ENCODE measurements at places on chromosomes 3 and 15. TPM values are rescaled to one million over a fixed set of nuclear protein-coding genes. Genes with fewer than 3 reads are reported as not detected.
A peak's percentile ranks its signal among the peaks of the same experiment; 100 is the strongest.

The GJD2 gene
- polyA plus RNA-seq: not detected

The AGTR1 gene
- polyA plus RNA-seq: 27.0 TPM

The FAM227B gene
- 11.9 TPM for polyA plus RNA-seq

The FEZF2 gene
- not detected for polyA plus RNA-seq

The COL8A1 gene
- polyA plus RNA-seq: 2.3 TPM

The USP19 gene
- polyA plus RNA-seq: 53.5 TPM

DNA sequence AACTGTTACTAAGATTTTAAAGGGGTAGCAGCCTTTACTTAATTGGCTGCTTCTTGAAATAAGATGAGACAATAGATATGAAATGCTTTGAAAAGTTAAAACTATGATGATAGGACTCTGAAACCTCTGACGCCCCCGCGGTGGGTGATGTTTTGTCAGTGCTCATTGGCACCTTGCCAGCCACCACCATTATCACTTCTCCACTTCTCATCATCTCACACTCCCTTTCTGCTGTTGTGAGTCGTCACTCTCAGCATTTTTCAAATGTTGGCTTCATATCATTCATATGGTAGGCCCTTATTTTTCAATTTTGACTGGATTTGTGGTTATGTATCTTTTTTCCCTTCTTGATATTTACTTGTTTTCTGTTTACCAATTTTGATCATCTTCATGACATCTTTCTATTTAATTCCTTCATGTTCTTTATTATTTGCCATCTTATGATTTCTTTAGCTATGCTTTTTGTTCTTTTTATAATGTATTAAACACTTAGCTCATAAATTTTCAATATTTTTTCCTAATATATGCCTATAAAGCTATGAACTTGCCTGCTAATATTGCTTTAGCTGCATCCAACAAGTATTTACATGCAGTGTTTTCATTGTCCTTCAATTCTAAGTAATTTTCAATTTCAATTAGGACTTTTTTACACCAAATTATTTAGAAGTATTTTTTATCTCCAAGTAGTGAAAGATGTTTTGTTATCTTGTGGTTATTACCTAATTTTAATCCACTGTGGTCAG, 30.3 kb upstream of the SKOR1 start:
- no peak for DNase-seq

GRCh38 chr15:75672646-75673425, 25.1 kb downstream of the SNX33 start:
- peak; percentile 53 for DNase-seq

DNA sequence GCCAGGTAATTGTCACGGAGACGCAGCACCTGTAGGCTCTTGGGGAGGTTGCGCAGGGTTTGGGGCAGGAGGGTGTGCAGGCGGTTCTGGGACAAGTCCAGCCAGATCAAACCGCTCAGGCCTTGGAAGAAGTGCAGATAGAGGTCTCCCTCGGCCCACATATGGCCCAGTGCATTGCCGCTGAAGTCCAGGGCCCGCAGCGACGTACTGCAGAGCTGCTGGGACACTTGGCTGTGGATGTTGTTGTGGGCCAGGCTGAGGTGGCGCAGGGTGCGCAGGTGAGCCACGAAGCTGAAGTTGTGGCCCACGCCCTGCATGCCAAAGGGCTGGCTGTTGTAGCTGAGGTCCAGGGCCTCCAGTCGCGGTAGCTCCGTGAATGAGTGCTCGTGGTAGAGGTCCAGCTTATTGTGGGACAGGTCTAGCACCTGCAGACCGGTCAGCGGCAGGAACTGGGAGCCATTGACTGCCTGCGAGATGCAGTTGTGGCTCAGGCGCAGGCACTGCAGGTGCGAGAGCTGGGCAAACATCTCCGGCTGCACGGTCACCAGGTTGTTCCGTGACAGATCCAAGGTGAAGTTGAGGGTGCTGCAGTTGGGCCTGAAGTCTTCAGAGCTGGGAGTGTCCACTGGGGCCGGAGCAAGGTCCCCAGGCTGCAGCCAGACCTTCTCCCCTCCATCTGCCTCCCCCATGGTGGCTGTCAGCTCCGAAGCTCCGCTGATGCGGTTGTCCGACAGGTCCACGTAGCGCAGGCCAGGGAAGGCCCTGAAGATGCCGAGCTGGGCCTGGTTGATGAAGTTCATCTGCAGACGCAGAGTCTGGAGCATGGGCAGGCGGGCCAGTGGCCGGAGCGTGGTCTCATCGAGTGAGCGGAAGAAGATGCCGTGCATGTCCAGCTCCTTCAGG, 2.9 kb downstream of the TLR9 start:
- DNase-seq: no peak

GRCh38 chr3:72318504-72319193, 529.6 kb downstream of the SHQ1 start:
- DNase-seq: peak; percentile 50

- DNase-seq: no peak
Measured at GRCh38 chr3:195040773-195041520, 230.0 kb downstream of the XXYLT1 start.

- DNase-seq: peak; percentile 24
Measured at GRCh38 chr3:195025884-195026200, 245.1 kb downstream of the XXYLT1 start.

DNA sequence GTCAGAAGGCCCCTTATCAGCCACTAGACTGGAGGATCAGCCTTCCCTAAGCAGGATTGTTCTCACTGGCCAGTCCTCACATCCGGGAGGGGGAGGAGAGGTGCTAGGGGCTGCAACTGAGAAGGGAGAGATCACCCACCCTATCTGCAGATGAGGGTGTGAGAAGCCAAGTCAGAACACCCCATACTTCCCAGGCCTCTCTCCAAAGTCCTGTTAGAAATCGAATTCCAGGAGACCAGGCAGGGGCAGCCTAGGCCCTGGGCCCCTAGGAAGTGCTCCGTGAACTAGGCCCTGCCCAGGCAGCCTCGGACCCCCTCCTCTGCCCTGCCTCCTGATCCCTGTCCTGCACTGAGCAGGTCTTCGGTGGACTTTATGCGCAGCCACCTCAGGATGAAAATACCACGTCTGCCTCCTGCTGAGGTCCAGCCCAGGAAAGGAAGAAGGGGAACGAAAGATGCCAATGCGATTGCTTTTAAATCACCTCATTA, 933 bp downstream of the DZIP1L start:
- peak; percentile 26 for DNase-seq

DNA sequence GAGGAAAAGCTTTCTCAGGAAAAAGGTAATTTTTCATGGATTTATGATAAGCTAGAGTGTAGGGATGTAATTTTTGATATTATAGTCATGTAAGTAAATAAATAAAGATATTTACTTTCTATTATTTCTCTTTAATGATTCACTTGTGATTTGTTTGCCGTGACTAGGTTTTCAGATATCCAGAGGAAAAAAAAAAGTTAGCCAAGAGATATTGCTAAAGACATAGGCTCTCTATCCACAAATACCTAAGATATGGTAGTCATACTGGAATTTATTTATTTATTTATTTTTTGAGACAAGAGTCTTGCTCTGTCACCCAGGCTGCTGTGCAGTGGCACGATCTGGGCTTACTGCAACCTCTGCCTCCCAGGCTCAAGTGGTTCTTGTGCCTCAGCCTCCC, 59.9 kb downstream of the AP4E1 start:
- DNase-seq: no peak

GRCh38 chr3:69941037-69941436, 58.5 kb upstream of the SAMMSON start:
- no peak for DNase-seq

DNA sequence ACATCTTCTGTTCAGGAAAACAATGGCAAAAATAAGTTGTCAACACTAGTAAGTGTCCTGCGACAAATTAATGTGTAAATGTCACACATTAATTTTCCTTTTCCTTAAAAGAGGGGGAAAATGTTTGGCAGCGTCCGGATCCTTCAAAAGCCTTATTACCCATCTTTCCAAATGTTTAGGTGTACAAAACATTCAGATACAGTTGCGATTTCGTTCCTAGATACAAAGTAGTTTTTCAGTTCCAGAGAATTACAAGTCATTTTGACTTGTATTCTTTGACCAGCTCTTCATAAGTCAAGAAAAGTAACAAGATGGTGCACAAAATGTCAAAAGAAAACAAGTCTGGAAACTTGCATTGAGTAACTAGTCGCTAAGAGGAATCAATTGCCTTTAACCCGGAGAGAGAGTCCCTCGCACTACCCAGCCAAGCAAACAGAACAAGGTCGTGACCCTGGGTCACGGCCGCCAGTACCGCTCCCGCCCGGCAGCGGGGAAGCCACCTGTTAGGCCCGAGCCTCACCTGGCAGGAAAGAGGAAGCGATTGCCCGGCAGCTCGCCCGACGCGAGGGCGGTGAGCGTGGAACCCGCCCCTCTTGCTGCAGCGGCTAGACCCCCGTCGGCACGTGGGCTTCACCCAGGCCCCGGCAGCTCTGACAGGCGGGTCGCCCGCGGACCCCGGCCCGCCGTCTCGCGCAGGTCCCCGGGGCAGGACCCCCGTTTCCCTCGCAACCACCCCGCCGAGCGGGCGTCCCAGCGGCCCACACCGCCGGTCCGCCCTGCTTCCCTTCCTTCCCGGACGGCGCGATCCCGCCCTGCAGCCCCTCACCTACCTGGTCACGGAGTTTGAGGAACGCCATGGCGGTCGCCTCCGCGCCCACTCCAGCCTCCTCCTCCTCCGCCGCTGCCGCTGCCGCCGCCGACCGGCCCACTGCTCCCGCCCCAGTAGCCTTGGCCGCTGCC, 61.0 kb upstream of the ANKRD28 start:
- DNase-seq: peak; percentile 30

DNA sequence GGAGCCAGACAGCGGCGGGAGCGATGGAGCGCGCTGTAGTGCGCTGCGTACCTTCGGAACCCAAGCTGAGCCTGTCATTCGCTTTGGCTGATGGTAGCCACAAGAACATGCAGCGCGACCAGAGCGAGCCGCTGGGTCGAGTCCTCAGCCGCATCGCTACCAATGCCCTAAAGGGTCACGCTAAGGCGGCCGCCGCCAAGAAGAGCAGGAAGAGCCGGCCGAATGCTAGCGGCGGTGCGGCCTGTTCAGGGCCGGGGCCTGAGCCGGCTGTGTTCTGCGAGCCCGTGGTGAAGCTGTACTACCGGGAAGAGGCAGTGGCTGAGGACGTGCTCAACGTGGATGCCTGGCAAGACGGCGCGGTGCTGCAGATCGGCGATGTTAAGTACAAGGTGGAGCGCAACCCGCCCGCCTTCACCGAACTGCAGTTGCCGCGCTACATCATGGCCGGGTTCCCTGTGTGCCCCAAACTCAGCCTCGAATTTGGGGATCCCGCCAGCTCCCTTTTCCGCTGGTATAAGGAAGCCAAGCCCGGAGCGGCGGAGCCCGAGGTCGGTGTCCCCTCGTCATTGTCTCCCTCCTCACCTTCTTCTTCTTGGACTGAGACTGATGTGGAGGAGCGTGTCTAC, 498 bp downstream of the PDE12 start:
- DNase-seq: peak; percentile 42

DNA sequence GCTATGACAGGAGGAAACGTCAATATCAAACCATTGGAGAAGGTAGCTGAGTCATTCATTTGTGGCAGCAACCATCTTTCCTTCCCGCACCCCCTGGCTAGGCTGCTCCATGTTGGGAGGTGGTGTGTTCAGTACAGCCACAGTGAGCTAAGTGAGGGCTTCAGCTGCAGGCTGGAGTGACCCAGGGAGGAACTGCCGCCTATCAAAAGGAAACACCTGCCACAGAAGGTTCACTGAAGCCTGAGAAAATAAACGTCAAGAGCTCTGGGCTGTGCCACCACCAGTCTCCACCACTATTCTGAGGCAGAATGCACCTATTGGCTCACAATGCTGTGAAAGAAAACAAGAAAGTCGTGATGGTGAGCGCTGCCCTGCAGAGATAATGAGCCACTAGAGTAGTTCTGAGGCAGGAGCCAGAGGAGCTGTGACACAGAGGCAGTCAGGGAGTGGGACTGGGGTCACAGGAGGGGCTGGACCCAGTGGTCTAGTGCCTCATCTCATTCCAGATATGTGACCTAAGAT, 34.8 kb upstream of the CD47 start:
- no peak for DNase-seq

- no peak for DNase-seq
Measured at GRCh38 chr3:32334675-32335074, 57.0 kb upstream of the CMTM7 start.

- DNase-seq: peak; percentile 91
Measured at GRCh38 chr15:80778964-80779657, at the start of gene CEMIP. Gene CEMIP, plus strand, starts transcription at chr15:80779370. Its CDS starts 94,510 bp downstream, at chr15:80873880.

GRCh38 chr3:136380530-136380929, 130.4 kb downstream of the PCCB start:
- DNase-seq: no peak

- peak; percentile 21 for DNase-seq
Measured at GRCh38 chr15:45790325-45790943, 155.6 kb downstream of the SQOR start.

DNA sequence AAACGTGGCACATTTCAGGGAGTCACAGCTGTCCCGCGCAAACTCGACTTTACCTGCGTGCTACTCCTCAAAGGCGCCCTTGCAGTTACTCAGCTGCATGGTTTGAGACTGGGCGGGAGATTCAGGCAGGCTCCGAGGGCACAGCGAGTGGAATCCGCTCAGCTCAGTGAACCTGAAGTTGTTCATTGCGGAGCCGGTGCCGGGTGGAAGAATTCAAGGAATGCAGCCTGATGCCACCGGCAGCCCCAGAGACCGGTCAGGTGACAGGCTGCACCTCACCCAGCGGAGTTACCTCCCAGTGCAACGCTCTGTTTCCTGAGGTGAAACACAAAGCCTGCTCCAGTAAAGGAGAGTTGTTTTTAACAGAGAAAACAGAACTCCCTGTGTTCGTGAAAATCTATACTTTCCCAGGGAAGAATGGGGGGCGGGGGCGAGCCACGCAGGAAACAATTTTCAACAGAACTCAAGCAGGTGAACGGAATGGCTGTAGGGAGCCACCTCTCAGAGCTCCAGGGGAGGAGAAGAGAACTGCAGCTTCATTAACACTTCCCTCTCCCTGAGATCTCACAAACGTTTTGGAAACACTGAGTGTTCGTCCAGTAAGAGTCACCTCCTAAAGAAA, 3.8 kb downstream of the VEPH1 start:
- no peak for DNase-seq

DNA sequence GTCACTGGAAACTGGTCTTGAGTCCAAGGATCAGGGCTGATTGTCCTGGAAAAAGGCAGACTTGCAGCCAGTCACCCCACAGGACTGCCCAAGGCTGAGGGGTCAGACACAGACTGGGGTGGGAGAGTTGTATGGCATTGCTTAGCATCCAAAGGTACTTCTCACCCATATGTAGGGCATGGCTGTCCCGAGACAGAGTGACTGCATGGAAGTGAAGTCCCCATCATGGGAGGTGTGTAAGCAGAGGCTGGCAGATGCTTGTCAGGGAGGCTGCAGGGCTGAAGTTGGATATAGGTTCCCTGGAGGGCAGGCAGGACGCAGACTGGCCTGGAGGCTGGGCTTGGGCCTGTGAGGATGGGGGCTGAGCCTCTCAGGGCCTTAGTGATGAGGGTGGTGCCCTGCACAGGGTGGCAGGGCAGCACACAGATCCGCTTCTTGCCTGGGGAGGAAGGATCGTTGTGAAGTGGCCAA, 31.1 kb downstream of the PSTPIP1 start:
- DNase-seq: no peak
